ENCODE measurements at places on chromosomes 2 and 18.

DNA sequence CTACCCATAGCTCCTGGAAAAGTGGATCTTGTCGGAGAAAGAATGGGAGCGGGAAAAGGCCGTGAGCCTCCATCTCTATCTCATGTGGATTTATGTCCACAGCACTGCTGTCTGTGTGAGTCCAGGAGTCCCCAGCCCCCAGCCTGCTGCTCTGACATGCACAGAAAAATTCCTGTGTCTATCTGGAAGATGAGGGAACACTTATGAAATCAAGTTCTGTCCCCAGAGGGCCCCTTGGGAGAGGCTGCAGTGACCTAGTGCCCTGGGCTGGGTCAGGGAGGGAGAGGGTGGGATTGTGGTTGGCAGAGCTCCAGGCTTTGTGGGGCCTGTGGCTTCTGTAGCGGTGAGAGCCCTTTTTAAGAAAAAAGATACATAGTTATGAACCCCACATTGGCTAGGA lies 37.6 kb downstream of the HJURP start:
- DNase-seq = no peak

- peak; percentile 71 for DNase-seq
Observed at GRCh38 chr2:181305301-181306123, 151.7 kb upstream of the ITGA4 start.

DNA sequence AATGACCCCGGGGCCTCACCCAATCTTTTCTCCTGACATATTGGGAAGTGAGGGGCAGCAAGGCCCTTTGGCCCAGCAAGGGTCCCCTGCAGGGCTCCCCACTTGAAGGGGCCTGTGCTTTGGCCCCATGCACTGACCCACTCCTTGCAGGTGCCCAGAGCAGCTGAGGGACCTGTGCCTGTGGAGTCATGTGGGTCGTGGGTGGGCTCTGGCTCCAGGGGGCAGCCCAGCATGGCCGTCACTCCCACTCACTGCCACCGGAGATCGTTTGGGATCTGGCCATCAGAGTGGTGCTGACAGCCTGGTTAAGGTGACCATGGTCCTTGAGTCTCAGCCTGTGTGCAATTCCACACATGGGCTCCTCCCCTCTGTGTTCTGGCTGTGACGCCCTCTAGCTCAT lies 31.7 kb upstream of the APCDD1 start:
- no peak for DNase-seq

- DNase-seq = no peak
Observed at GRCh38 chr2:234691968-234692955, 195.4 kb upstream of the ARL4C start.

DNA sequence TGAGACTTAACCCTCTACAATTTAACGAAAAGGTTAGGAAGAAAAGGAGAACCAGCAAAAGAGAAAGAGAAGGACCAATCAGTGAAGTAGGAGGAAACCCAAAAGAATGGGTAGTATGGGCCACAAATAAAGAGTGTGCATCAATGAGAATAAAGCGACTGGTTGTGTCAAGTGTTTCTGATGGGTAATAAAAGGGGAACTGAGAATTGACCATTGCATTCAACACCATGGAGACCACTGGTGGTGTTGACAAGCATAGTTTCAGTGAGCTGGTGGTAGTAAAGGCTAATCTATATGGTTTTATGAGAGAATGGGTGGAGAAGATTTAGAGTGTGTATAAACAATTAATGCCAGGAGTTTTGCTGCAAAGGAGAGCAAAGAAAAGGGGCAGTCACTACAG lies 75.4 kb downstream of the CSRNP3 start:
- DNase-seq = no peak

- DNase-seq = no peak
Observed at GRCh38 chr2:2222931-2223330, 108.1 kb downstream of the MYT1L start.

DNA sequence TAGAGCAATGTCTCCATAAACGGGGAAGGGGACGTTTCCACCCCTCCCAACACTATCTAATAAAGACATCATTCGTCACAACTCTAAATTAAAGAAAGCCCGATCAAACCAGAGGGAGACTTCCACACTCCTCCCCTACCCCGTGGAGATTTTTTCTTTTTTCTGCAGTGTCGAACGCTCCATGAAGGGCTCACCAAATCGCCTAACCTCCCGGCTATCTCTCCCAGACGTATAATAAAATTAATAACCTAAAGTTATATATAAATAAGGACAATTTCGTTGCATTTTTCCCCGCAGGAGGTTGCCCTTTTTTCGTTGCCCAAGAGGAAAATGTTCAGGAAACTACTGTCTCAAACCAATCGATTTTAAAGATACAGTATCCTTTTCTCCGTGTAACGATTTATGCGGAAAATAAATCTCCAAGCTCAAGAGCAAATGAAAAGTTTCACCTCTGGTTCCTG lies 2.4 kb downstream of the EVX2 start:
- DNase-seq = no peak

- DNase-seq = no peak
Observed at GRCh38 chr2:17495590-17495989, 22.6 kb downstream of the RAD51AP2 start.

GRCh38 chr2:42386682-42387081 lies 25.7 kb upstream of the COX7A2L start:
- no peak for DNase-seq

DNA sequence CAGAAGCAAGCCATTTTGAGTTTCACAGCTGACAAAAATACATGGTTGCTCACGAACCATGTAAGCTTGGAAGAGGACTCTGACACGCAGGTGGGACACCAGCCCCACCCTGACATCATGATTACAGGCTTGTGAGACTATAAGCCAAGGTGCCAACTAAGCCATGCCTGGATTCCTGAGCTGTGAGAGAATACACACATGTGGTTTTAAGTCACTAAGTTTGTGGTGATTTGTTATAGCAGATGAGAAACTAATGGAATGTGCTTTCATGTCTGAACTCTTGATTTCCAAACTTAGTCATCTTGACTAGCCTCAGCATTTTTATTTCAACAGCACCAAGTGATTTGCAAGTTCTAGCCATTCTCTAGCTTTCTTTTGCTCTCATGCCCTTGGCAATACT lies 676.1 kb upstream of the CELF4 start:
- DNase-seq = no peak

GRCh38 chr2:144801766-144802165 lies 281.8 kb upstream of the ZEB2 start:
- DNase-seq = no peak

DNA sequence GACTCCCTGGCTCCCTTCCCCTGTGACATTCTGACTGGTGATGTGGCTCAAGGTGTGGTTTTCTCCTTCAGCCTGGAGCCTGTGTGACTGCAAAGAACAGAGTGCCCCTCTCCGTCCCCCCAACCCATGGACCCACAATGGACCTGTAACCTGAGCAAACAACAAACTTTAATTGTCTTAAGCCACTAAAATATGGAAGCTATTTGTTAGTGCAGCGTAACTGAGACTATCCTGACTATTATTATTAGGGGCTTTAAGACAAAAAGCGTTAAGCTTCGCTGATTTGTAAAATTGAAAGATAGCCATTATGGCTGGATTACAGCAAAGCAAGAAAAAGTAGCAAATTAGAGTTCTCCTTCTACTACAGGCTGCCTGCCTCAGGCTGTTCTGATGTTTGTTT lies 426.9 kb downstream of the STK39 start:
- no peak for DNase-seq

- DNase-seq = no peak
Observed at GRCh38 chr2:160141419-160141818, 58.7 kb downstream of the ITGB6 start.

GRCh38 chr2:158021226-158021625 lies 80.5 kb upstream of the UPP2 start:
- DNase-seq = no peak

DNA sequence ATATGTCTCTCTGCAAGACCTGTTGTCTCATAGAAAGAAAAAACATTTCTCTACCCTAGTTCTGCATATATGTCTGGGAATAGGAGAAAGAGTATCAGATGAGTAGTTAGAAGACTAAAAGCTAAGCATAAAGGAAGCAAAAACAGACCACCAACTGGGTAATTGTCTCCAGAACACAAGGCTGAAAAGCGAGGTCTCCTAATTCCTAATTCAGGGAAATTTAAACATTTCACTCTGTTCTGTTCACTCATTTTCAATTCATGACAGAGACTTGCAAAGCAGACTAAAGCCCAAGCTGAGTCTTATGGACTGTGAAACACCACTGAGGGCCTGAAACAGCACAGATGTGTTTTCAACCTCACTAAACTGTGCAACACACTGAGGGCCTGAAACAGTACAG lies 224.4 kb upstream of the TMEM200C start:
- no peak for DNase-seq

GRCh38 chr18:58242968-58243367 lies 198.9 kb downstream of the NEDD4L start:
- DNase-seq = no peak

GRCh38 chr2:1968209-1968987 lies 224.1 kb upstream of the PXDN start:
- DNase-seq = no peak

DNA sequence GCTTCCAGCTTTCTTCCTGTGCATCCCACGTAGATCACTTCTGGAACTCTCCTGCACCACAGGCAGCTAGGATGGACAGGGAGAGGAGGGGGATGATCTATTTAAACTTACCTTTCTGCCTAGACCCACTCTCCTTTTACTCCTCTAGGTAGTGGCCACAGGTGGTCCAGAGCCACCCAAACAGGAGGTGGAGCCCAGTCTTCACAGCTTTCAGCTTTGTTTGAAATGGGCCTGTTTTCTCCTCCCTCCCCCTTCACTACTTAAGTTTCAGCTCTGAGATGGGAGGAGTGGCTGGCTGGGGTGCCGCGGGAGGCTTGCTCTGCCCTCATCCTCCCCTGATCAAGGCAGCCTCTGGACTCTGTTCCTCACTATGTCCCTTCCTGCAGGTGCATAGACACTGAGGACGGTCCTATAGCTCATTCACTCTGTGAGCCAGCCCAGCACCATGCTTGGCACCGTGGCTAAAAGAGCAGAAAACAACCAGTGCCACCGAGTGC lies 12.6 kb upstream of the CELF4 start:
- DNase-seq = no peak

GRCh38 chr2:181621779-181622490 lies 35.0 kb downstream of the CERKL start:
- no peak for DNase-seq

- DNase-seq = no peak
Observed at GRCh38 chr18:75533950-75534349, 106.4 kb upstream of the SMIM21 start.

DNA sequence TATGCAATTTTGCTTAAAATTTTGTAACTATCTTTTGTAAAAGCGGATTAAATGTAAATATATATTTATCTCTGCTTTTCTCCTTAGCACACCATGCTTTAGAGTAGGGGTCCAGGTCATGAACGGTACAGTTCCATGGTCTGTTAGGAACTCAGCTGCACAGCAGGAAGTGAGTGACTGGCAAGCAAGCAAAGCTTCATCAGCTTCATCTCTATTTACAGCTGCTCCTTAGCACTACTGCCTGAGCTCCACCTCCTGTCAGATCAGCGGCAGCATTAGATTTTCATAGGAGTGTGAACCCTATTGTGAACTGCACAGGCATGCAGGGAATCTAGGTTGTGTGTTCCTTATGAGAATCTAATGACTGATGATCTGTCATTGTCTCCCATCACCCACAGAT lies 959.0 kb upstream of the SLC39A10 start:
- DNase-seq = no peak

DNA sequence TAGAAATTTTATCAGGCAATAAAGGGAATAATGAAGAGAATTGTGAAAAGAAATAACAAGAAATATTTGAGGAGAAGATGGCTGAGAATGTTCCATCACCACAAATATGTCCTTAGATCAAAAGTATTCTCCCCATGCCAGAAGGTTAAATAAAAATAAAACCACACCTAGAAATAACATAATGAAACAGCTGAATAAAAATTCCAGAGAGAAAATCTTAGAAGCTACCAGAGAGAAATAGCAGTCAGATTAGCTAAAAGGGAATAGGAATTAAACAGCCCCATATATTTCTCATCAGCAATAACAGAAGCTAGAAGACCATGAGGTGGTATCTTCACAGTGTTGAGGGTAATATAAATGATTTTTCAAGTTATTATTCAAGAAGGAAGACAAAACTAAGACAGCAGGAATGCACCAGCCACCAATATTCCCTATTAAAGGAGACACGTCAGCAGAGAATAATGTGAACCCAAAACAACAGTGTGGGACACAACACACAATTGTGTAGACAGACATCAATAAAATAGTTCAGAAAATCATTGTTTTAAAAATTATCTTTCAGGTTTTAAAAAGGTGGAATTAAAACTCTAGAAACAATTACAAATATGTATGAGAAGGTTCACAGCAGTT lies 82.0 kb upstream of the NEDD4L start:
- DNase-seq = no peak

DNA sequence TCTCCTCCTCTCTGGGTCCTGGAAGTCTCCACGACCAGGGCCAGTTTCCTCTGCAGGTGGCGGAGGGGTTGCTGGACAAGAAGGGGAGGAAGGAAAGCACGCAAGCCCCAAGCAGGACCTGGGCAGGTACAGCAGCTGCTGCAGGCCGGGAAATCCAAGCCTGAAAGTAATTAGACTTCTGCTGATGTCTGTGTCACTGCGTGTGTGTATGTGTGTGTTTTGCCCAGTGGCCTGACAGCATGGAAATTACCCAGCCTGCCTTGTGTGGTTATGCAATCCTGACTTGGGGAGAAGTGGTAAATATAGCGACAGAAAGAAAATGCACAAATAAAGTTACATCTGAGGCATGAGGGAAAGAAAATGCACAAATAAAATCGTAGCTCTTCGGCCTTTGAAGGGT lies 121.8 kb upstream of the ZBTB14 start:
- DNase-seq = no peak

DNA sequence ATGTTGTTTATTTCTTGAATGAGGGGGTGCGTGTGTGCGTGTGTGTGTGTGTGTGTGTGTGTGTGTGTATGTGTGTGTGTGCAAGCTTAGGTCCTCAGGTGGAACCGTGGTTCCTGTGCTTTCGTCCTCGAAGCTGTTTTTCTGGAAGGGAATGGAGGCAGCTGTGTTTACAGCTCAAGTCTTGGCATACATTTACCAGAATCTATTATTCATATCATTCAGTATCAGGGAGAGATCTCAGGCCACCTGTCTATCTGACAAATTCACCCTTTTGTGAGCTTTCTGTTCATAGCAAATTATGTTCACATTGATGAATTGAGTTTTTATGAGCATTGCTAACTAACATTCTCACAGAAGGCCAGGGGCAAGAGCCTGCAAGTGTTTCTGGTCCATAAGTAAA lies 550.4 kb downstream of the ARHGAP15 start:
- no peak for DNase-seq
